Activated naive CD4-positive, alpha-beta T cell treated with Interleukin-2 at 50 U/mL for 16 hours (primary cell): ENCODE measurements at places on chromosomes 5 and 9.
A peak's percentile ranks its signal among the peaks of the same experiment; 100 is the strongest.

DNA sequence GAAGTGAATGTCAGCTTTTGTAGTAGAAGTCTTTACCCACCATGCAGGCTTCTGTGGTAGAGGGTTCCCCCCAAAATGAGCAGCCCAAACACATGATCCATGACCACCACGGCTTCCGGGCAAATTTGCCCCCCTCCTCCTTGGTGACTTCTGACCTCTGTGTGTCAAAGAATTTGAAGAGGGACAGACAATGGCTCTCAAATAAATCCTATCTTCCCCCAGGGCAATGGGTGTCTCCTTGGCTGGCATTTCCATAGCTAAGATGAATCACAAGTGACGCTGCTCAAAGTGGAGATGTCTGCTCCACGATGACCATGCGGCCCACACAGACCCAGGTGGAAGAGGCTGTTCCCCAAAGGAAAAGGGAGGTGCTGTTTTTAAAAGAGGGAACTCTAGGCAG lies 30.2 kb upstream of the BOD1 start:
- no peak for DNase-seq

DNA sequence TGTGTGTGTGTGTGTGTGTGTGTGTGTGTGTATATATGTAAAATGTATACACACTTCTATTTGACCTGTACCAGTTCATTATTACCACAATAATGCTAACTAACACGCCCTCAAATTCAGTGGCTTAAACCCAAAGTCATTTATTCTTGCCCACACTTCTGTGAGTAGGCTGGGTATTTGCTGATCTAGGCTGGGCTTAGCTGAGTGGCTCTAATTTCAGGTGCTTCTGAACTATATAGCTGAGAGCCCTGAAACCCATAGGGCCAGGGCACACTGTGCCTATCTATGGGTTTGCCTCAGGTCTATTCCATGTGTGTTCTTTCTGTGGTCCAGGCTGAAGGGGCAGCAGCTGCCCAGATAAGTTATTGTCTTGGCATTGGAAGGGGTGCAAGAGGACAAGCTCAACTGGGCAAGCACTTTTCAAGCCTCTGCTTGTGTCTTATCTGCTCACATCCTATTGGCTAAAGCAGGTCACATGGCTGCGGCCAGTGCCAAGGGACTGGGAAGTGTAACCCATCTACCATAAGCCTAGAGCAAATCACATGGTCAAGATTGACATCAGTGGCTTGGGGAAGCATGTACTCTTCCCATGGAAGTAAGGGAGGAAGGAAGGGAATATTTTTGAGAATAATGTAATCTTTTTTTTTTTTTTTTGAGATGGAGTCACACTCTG lies 139.9 kb downstream of the PALM2AKAP2 start:
- no peak for DNase-seq

DNA sequence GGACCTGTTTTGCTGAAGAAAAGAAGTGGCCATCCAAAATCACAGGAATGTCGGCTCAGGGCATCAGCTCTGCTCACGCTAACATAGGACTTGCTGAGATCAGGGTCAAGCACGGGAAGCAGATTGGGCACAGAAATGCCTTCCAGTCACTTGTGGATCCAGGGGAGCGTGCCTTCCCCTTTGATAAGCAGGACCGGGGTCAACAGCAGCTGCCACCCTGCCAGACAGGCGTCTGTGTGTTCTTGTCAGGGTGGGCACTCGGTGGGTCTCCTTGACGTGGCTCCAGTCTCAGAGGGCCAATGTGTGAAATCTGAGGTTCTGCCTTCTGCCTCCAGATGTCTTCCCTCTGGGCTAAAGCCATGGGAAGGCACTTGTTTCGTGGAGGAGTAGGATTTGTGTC lies 313.7 kb upstream of the IRX4 start:
- no peak for DNase-seq

- DNase-seq = no peak
Measured at GRCh38 chr9:137416006-137416562, 6.9 kb downstream of the EXD3 start.

- DNase-seq = no peak
Measured at GRCh38 chr5:41751867-41752266, 118.4 kb downstream of the OXCT1 start.

DNA sequence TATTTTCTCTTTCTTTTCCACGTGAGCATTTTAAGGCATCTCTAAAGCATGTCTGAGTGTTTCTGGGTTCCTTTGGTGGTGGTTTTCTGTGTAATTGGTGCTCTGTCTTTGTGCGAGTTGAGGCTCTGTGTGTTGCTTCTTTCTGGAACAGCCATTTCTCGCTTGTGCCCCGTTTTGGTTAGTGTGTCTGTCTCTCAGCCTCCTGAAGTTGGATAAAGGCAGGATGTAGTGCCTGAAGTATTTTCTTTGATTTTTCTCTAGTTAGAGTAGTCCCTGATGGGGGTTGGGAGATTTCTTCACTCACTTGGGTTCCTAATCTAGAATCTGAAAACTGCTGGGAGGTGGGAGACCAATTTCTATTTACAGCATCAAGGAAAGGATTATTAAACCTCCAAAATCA lies 129.7 kb upstream of the TMEM161B start:
- no peak for DNase-seq

GRCh38 chr5:143244000-143244736 lies 159.3 kb downstream of the NR3C1 start:
- DNase-seq = no peak

DNA sequence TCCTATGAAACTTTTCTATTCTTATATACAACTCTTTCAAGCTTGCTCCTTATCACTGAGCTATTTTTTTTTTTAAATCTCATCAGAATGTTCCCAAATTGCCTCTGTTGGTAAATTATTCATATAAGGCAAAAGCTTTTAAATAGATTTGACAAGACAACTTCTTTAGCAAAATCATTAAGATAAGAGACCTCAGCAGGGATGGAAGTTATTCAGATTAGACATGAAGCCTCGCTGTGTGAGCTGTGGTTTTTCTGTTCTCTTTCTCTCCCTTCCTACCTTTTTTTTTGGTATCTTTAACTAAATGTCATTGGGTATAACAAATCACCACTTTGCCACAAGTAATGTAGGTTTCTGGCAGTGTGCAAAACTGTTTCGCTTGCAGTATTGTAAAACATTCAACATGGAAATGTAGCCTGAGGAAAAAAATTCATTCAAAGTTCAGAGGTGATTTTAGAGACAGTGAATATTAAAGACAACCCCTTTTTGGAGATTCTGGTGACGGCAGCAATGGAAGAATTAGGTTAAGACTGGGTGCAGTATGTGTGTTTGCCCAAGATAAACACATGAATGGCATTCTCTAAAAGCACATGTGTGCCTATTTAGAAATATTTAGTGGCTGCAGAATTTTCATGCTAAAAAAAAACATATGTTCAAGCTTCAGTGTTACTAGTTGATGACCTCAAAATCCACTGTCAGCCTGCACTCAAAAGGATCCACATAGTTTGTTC lies 467.1 kb downstream of the ZNF608 start:
- DNase-seq = no peak

- no peak for DNase-seq
Measured at GRCh38 chr5:132003170-132003744, 8.2 kb downstream of the ACSL6 start.

GRCh38 chr5:31470608-31471007 lies 61.3 kb downstream of the DROSHA start:
- DNase-seq = no peak

GRCh38 chr9:5191985-5192384 lies 6.5 kb upstream of the INSL6 start:
- no peak for DNase-seq

DNA sequence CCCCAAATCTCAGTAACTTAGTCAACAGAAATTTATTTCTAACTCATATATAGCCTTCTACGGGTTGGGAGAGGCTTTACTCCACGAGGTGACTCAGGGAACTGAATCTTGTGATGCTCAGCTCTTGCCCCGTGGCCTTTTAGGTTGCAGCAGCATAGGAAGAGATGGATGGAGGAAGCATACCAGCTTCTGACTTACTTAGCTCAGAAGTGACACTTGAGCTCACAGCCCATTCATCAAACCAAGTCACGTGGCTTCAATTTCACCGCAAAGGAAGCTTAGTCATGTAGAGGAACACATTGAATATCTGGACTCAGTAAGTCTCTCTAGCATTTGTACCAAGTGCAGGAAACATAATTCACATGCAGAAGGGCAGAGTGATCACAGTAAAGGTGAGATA lies 124.1 kb upstream of the KCNN2 start:
- DNase-seq = no peak

DNA sequence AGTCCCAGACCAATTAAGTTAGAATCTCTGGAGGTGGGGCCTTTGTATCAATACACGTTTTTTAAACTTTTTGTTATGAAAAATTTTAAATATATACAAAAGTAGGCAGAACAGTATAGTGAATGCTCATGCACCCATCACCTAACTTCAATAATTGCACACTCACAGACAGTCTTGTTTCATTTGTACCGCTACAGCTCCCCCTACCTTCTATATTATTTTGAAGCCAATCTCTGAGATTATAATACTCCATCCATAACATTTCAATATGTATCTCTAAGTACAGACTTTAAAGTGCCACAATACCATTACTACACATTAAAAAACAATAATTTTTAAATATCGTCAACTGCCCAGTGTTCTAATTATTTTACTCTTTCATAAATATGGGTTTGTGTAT lies 32.9 kb downstream of the ISL1 start:
- no peak for DNase-seq

- peak; percentile 21 for DNase-seq
Measured at GRCh38 chr5:74641735-74642542, 1.4 kb upstream of the ENC1 start.

GRCh38 chr9:122845116-122845515 lies 16.7 kb upstream of the PDCL start:
- DNase-seq = no peak

DNA sequence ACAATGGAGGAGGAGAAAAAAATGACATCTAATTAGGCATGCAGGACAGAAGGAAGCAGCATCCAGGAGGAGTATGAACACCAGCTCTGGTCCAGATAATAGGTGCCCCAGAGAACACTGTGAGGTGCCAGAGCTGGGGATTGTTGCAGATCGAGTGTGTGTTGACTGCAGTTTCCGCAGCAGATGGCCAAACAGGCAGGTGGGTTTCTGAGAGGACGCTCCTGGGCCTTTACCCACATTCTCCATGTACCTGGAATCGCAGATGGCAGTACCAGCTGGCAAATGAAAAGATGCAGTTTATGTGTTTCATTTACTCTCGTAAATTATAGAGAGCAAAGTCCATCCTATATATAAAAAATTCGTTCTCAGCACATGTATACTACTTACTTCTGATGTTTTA lies 182.2 kb upstream of the ISL1 start:
- DNase-seq = no peak

DNA sequence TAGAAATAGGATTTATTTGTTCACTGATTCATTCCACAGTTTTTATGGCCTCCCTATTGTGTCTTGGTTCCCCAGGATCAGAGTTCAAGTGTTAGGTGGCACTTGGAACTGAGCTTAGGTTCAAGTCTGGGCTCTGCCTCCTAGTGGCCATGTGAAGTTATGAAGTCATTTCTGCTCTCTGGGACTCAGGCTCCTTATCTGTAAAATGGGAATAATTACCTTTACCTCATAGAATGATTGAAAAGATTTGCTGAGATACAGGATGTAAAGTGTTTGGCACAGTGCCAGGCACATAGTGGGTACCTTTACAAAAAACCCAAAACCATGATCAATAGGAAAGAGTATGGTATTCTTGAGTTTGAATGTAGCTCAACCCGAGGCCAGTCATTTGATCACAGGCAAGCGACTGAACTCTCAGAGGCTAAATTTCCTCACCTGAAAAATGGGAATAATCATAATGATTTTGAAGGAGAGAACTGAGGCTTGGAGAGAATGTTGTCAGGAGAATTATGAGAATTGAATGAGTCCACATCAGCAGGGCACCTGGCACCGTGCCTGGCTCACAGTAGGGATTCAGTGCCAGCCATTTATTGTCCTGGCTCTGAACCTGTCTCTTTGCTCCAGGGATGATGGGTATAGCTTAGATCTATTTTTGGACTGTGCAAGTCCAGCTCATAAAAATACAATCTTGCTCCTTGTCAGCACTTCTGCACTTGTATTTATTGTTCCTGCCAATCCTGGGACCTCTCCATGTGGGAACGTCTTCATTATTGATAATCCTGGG lies 10.8 kb downstream of the NSG2 start:
- no peak for DNase-seq

GRCh38 chr9:109517901-109518377 lies 19.8 kb upstream of the PTPN3 start:
- no peak for DNase-seq

- peak; percentile 60 for DNase-seq
Measured at GRCh38 chr5:82174128-82174918, 103.8 kb downstream of the RPS23 start.

DNA sequence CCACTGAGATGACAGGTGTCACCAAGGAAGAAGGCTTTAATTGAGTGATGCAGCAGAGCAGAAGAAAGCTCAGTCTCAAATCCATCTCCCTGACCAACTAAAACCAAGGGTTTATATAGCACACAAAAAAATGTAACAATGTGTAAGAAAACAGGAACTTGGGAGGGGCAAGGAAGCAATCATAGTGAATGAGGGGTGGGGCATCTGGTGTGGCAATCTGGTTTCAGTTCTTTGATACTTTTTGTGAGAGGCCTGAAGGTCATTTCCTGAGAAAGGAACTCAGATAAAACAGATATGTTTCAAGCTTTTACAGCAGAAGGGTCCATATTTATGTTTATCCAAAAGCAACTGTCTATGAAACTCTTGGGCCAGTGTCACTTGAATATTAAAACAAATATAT lies 19.7 kb downstream of the CD180 start:
- DNase-seq = no peak

- no peak for DNase-seq
Measured at GRCh38 chr9:17394881-17395510, 183.9 kb upstream of the SH3GL2 start.

DNA sequence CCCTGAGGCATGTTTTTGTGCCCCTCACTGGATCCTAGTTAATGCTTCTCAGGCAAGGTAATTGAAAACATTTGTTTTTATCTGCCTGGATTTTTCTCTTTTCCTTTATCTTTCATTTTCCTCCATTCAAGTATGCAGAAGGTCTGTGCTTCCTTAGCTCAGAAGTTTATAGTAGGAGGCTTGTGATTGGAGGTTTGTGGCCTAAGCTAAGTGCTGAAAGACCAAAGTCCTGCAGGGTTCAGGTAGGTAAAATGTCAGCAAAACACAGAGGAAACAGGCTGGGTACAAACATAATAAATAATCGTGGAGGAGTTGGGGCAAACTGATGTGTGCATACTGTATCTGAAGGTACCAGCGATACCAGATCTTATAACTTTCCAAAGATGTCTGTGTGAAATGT lies 230.9 kb upstream of the KLF4 start:
- no peak for DNase-seq

DNA sequence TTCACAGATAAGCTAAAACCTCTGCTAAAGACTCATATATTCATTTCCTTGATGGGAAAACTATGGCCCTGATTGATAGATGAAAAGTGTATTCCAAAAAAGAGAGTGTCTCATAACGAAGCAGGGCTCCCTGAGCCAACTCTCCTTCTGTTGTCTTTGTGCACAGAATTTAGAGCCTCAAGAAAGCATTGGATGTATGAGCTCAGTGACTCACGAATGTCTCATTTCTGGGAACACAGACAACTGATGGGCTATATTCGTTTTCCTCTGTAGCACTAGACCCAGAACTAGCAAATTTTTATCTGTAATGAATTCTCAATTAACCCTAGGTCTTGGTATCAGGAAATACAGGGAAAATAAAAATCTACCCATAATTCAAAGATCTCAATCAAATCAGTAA lies 88.4 kb downstream of the LMNB1 start:
- no peak for DNase-seq

GRCh38 chr9:25726871-25727410 lies 48.7 kb upstream of the TUSC1 start:
- DNase-seq = no peak
